Cardiac muscle cell (in vitro differentiated cells and primary cell): ENCODE measurements at places on chromosomes 6 and 20. TPM values are rescaled to one million over a fixed set of nuclear protein-coding genes. Genes with fewer than 3 reads are reported as not detected.

Gene FRK
- 0.60 and 0.71 TPM in 2 replicates for total RNA-seq

- no peaks in the 10 kb centered on the region for H3K27me3 ChIP-seq
- no peak for DNase-seq
- H3K4me3 ChIP-seq: no peak overlapping the region
- H3K4me1 ChIP-seq: peaks cover 10% of the 10 kb centered on the region
- H3K36me3 ChIP-seq: no peaks in the 10 kb centered on the region
These were observed 44.0 kb downstream of the BMP2 start for GRCh38 chr20:6811262-6812035.

- no peaks in the 10 kb centered on the region for H3K27me3 ChIP-seq
- H3K4me1 ChIP-seq: peaks cover 44% of the 10 kb centered on the region
- peak; percentile 67 for DNase-seq
These were observed 1.1 kb upstream of the JPH2 start for GRCh38 chr20:44187772-44188709.

GRCh38 chr6:80446454-80447045 lies 340.1 kb downstream of the BCKDHB start:
- H3K36me3 ChIP-seq: no peaks in the 10 kb centered on the region
- H3K4me3 ChIP-seq: no peak overlapping the region
- no peak overlapping the region for H3K27ac ChIP-seq
- no peak for DNase-seq
- no peaks in the 10 kb centered on the region for H3K4me1 ChIP-seq
- no peaks in the 10 kb centered on the region for H3K27me3 ChIP-seq

- H3K27me3 ChIP-seq: peaks cover 3% of the 10 kb centered on the region
- no peaks in the 10 kb centered on the region for H3K36me3 ChIP-seq
- peak; percentile 63 for DNase-seq
- H3K27ac ChIP-seq: no peak overlapping the region
These were observed 5.1 kb downstream of the RING1 start for GRCh38 chr6:33213166-33213988.

DNA sequence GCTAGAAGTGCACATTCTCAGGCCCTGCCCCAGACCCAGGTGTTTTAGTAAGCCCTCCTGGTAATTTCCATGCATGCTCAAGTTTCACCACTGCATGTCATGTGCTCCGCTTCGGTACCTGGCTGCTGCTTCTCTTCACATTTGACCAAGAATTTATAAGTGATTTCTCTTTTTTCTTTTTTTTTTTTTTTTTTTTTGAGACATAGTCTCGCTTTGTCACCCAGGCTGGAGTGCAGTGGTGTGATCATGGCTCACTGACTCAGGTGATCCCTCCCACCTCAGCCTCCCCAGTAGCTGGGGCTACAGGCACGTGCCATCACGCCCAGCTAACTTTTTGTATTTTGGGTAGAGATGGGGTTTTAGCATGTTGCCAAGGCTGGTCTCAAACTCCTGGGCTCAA lies 16.0 kb downstream of the TM9SF4 start:
- no peaks in the 10 kb centered on the region for H3K4me1 ChIP-seq
- no peak for DNase-seq
